ENCODE measurements at places on chromosomes 16 and 17.

DNA sequence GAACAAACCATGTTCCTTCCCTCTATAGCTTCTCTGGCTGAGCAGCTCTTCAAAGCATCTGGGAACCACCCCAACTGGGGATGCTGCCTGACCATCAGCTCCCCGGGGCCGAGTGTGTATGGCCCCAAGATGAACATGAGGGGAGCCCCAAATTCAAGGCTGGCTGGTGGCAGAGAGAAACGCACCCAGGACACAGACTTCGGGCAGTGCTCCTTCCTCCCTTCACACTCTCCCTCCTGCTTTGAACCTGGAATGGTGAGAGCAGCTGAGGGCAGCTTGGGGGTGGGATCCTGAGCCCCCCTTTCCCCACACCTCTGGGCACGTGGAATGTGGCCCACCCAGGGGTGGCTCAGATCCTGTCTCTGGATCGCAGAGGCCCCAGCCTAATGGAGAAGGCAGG, 17.2 kb downstream of the TLE7 start:
- no peak for DNase-seq

GRCh38 chr16:52863000-52863399, 189.7 kb downstream of the CHD9NB start:
- DNase-seq = no peak

DNA sequence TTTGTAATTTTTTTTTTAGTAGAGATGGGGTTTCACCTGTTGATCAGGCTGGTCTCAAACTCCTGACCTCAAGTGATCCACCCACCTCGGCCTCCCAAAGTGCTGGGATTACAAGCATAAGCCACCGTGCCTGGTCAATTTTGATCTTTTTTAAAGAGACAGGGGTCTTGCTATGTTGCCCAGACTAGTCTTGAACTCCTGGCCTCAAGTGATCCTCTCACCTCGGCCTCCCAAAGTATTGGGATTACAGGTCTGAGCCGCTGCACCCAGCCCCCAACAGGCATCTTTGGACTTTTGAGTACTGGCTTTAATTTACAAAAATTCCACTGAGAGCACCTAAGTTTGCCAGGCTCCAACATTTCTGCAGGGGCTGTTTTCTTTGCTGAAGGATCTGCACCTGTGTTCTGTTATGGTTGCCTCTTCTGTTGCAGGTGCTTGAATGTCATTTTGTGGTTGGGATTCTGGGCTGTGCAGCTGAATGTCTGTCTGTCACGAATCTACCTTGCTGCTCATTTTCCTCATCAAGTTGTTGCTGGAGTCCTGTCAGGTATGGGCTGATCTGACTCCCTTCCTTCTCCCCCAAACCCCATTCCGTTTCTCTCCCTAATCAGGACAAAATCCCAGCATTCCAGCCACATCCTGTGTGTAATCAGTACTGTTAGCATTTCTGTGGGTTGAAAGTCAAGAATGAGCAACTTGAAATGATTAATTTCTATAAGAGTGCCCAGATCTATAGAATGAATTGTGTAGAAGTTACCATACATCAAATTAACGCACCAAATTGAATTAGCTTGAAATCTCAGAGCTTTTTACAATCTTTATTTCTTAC, 8.5 kb downstream of the G6PC1 start:
- DNase-seq = no peak

GRCh38 chr16:13042291-13042685, 140.9 kb downstream of the SHISA9 start:
- no peak for DNase-seq

- DNase-seq = no peak
Observed at GRCh38 chr17:18956581-18956980, 4.6 kb downstream of the SLC5A10 start.

GRCh38 chr17:61130330-61130729, 269.3 kb upstream of the TBX2 start:
- DNase-seq = no peak

GRCh38 chr16:24761526-24761925, 32.1 kb downstream of the TNRC6A start:
- no peak for DNase-seq

DNA sequence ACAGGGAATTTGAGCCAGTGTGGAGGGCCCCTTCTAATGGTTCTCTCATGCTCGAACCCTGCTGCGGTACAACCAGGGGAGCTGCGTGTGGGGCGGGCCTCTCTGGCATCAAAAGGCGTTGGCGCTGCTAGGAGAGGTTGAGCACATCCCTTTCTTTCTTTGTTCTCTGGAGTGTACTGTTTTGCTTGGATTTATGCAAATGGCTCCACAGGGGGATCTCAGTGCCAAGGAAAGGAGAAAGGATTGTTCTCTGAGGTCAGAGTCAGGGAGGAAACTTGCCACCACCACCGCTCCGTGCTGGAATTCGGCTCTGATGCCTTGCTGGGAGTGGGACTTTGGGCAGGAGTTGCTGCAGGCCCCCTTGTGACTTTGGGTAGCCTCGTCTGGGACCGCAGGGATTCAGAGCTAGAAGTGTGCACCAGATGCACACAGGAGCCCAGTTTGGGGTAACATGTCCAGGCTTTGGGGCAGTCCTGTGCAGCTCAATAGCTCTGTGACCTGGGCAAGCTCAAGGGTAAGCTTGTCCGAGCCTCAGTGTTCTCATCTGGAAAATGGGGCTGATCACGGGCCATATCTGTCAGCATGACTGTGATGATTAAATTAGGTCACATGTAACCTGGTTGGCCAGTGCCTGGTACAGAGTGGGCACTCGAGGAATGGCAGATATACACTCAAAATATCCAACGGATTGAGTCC, 353.0 kb upstream of the EEF2KMT start:
- DNase-seq = no peak

DNA sequence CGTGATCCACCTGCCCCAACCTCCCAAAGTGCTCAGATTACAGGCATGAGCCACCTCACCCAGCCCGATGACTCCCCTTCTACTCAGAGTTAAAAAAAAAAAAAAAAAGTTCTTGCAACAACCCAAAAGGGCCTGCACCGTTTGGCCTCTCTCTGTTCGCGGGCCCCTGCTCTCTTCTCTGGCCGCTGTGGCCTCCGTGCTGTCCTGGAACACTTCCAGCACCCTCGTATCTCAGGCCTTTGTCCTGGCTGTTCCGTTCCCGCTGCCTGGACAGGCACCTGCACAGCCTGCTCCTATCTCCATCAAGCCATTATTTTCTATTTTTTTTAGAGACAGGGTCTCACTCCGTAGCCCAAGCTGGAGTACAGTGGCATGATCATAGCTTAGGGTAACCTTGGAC, 10.8 kb downstream of the MYO1C start:
- no peak for DNase-seq

GRCh38 chr16:76441876-76442275, 164.7 kb downstream of the CNTNAP4 start:
- DNase-seq = no peak

GRCh38 chr16:23194497-23195221, 12.1 kb downstream of the SCNN1G start:
- no peak for DNase-seq

- DNase-seq = no peak
Observed at GRCh38 chr16:68646953-68647659, 2.0 kb downstream of the CDH3 start.

GRCh38 chr16:75491876-75492275, 3.4 kb downstream of the CHST6 start:
- DNase-seq = no peak

DNA sequence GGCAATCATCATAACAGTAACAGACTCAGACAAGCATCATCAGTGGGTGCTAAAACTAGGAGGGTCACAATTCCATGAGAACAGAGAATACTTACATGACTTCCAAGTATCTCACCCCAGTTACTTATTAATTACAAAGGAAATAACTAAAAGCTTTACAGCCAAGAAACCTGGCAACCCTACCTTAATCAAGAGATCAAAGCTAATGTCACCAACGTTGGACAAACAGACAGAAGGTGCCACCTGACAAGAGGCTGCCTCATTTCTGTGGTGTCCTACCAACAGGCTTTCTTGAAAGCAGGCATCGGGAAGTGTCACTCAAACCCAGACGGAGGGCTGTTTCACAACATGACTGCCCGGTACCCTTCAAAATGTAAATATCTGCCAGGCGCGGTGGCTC, 84.6 kb downstream of the RMI2 start:
- DNase-seq = no peak

DNA sequence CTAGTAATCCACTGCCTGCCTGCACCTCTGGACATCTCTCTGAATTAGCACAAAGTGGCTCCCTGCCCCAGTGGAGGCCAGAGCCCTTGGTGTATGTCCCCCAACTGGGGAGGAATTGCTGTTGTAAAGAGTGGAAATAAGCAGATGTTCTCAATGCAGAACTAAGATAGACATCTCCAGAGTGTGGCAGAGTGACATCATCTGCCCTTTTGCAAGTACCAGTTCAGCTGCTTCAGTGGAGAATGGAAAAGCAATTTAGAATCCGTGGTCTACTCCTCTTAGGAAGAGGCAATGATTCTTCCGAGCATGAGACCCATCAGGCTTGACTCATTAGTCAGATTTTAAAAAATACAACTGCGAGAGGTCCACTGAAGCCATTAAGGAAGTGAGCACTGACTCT, 1512.0 kb upstream of the GOT2 start:
- DNase-seq = no peak

DNA sequence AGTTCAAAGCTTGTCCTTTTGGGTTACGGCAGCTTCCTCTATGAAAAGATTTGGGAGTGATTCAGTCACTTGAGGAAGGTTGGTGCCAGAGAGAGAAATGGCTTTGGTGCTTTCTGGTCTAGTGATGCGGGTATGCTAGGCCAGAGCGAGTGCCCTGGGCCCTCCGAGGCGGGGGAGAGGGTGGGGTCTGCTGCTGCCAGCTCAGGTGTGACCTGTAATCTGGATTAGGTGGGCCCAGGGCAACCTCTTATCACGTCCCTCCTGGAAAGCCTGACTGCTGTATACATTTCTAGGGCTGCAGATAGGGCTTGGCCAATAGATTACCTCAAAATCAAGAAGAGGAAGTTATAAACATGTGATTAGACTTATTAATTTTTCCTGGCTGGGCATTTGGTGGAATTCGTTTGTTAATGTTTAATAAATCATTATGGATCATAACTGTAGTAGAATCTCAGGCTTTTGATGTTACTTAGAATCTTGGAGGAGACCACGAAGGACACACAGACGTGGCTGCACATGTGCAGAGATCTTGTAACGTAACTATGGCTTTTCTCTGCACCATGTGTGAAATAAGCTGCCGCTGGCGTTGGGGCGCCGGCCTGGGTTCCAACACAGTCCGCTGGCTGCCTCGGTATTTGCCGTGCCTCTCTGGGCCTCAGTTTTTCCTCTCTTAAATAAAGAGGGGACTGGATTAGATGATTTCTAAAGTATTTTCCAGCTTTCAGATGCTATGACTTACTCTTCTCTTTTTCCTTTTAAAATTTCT, 1.2 kb downstream of the IRF8 start:
- no peak for DNase-seq

DNA sequence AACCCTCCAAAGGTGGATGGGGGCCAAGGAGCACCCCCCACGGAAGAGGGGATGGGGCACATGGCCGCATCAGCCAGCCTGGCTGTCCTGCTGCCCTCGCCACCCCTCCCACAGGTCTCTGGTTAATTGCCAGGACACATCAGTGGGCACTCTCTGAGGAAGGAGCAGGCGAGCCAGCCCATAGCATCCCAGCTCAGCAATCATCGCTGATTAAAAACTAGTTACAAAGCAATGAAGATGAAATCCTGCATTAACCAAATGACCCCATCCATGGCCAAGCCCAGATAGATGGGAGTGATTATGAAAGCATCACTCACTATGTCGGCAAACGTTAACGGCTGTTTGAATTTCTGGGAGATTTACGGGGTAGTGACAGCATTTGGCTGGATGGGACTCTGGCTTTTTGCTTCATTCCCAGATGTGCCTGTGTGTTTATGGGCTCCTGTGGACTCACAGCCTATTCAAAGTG, 45.3 kb downstream of the CCDC182 start:
- no peak for DNase-seq

DNA sequence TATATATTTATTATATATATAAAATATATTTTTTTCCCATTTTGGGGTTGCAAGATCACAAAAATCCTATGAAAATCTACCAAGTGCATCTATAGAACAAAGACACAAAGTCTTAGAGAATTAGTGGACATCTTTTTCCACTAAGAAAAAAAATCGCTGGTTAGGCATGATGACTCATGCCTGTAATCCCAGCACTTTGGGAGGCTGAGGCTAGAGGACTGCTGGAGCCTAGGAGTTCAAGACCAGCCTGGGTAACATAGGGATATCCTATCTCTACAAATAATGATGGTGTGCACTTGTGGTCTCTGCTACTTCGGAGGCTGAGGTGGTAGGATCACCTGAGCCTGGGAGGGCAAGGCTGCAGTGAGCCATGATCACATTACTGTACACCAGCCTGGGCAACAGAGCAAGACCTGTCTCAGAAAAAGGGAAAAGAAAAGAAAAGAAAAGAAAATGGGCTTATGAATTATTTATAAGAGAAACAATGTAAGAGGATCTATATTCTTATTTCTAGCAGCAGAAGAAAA, 185.1 kb upstream of the PSMD7 start:
- DNase-seq = no peak

- DNase-seq = no peak
Observed at GRCh38 chr16:8108991-8109509, 481.3 kb downstream of the TMEM114 start.

DNA sequence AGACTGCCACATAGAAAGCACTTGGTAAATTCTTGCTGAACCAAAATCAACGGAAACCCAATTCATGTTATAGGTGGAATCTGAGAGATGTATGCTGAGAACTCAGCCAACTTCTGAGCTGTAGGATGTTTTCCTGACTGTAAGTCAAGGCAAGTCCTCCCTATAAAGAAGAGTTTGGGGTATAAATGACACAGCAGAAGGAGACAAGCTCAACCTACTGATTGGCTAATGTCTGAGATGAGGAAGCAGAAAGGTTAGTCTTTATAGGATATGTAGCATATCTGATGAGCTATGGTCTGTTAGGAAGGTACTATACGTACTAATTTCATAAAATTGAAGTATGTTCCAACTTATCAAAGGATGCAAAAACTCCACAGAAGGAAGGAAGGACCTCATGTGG, 99.5 kb downstream of the XYLT1 start:
- DNase-seq = no peak

DNA sequence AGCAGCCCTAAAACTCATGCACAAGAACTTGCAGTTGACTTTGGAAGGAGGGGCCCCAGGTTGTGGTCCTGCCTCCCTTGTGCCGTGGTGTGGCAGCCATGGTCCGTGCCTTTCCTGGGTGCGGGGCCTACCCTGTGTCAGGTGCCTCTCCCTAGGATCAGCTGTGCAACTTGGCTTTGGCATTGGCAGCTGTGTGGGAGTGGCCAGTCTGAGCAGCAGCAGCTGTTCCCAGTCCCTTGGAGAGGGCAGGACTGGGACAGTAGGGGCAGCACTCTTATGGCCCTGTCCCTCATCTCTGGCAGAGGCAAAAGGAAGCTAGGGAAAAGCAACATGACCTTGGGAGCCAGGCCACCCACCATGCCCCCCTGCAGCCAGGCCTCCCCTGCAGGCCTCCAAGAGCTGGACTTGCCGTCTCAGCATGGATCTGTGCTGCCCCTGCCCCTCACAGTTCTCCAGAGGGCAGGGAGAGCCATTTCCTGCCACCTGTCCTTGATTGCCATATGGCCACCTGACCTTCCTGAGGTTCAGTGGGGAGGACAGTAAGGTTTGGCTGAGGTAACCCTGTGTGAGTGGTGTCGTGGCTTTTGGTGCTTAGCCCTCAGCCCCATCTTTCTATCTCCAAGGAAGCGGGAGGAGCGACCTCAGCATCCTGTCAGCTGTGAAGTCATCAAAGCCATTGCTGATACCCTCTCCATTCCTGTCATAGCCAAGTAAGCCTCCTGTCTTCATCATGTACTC, 15.5 kb upstream of the NFATC3 start:
- no peak for DNase-seq

GRCh38 chr16:66266436-66267291, 99.8 kb upstream of the CDH5 start:
- no peak for DNase-seq
